CD4-positive, alpha-beta T cell (primary cell): ENCODE measurements at places on chromosomes 5 and 9.

- no peak for DNase-seq
Measured at GRCh38 chr5:95884511-95884910, 62.0 kb upstream of the GLRX start.

DNA sequence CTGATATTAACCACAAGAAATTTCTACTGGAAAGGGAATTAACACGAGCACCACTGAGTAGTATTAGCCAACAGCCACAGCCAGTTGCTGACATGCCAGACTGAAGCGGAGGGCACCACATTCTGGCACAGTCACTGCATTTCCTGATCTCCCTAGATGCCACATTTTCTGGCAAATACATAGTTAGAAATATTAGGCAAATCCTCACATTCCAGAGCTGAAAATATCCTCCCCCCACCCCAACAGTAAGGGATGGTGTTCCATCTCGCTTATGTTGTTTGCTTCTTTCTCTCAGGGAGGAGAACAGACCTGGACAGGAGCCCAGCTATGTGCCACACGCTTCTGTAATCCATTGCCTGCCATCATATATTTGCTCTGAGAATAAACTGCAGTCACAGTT is 32.8 kb upstream of the MCTP1 start:
- DNase-seq = no peak

- DNase-seq = no peak
Measured at GRCh38 chr5:178469975-178470759, 120.0 kb downstream of the COL23A1 start.

DNA sequence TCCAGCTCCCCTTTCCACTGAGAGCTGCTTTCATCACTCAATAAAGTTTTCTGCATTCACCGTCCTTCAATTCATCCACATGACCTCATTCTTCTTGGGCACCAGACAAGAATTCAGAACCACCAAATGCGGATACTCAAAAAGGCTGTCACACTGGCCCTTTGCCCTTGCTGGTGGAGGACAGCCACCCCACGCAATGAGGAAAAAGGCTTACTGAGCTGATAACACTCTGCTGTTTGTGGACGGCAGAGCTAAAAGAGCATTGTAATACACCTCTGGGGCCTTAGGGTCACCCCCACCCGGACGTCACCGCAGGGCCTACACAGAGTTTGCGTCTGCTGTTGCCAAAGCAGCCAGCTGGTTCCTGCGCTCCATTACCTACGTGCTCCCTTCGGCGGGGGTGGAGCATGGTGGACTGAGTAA is 51.2 kb upstream of the ZNF608 start:
- no peak for DNase-seq

- no peak for DNase-seq
Measured at GRCh38 chr5:90691533-90691932, 132.9 kb downstream of the ADGRV1 start.

DNA sequence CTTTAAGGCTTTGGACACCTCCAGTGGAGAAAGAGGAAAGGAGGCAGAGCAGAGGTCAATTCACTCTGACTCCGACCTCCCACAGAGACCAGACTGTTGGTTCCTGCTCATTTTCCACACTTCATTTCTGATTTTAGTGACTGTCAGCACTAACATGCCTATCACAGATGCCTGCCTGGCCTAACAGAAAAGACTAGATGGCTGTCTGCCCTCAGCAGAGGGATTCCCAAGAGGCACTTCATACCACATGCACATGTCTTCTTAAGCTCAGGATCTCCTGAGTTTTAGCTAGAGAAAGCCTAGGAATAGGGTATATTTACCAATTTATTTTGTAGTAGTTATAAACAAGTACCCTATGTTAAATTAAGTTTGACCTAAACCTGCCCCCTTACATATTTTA is 336.0 kb downstream of the ENC1 start:
- no peak for DNase-seq

DNA sequence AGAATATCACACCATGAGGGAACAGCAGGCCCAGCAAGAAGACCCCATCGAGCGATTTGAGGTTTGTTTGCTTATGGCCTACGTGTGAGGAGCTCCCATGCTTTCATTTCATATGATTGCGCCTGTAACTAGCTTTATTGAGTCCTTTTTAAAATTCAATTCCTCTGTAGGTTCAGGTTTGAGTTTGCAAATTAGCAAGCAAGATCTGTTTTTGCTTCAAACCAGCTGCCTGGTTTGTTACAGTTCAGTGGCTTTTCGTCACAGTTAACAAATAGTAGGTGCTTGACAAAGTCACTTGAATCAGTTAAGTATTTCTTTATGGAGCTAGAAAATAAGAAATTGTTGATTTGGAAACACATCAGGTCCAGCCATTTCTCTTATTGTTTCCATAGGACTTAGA is 56.3 kb downstream of the GPR21 start:
- DNase-seq = no peak
